Heart left ventricle (tissue), 16 donors: ENCODE measurements at places on chromosomes 5 and 9.

DNA sequence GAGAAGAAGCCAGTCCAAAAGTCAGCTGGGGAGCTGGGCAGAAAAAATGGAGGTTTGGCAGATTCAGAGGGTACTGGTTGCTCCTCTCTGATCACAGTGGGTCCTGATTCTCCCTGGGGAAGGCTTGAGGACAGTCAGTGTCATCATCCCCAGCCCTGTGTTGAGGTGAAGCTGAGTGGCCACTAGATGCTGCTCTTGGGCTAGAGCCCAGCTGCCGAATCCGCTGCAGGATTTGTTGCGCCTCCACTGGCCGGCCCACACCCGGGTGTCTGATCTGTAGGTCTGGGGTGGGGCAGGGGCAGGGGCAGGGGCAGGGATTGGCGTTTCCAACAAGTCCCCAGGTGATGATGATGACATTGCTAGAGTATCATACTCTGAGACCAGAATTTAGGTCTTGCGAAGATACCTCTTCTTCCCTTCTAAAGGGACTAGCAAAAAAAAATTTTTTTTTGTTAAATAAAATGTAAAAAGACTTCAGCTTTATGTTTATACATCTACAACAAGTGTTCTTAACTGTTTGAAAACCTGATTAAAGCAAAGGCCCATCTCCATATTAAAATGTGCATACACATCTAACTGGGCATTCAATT lies 106.8 kb downstream of the PDE6A start:
- peak; percentile 64 for DNase-seq

DNA sequence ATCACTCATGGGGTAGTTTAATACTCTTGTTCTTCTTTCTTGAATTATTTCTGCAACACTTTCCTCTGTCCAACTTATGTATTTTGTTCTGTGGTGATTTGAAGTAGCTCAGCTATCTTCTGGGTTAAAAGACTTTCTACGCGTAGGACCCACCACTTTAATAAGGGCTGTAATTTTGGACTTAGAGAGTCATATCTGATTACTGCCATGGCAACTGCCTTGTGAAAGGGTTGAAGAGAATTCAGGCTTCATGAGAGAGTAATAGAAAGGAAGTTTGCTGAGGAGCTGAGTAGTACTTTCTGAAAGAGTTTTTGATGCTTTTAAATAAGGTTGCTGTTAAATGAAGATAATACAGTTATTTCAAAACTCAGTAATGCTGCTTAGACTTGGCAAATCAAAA lies 89.5 kb downstream of the TLE4 start:
- no peak for DNase-seq

- DNase-seq, result no peak
Measured at GRCh38 chr9:107153336-107153735, 129.7 kb upstream of the RAD23B start.

DNA sequence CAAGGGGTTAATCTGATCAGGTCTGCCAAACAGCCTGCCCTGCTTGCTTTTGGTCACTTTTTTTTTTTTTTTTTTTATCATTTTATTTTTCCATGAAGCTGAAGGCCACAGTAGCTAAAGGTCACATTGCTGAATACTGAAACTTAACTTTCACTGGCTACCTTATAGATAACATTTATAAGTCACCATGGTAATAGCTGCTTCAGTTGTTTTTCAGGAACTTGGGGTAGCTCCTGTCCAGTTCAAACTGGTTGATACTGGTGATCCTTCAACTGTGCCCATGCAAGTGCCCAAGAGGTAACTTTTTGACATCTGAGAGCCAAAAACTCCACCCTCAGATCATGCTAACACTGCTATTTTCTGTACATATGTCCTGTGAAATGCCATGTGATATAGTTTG lies 68.3 kb upstream of the RGS7BP start:
- DNase-seq, result no peak

DNA sequence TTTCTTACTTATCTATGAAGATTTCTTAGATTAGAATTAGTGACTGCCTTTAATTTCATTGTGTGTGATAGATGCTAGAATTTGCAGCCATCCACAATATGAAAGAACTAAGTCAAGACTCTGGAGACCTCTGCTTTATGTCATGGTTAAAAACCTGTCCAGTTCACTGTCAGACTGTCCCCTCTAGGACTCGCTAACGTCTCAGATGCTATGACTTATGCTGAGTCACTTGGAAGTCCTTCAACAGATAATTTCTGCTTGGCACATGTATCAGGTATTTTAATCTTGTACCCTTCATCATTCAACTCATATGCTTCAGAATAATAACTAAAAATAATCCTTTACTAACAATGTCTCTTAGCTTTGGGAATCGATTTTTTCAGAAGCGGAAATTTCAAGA lies 230.5 kb upstream of the DMAC1 start:
- no peak for DNase-seq

GRCh38 chr5:158246661-158247060 lies 387.7 kb upstream of the CLINT1 start:
- no peak for DNase-seq

- DNase-seq, result no peak
Measured at GRCh38 chr5:134103397-134103796, 11.1 kb upstream of the TCF7 start.
